Gastroesophageal sphincter (tissue), 4 donors: ENCODE measurements at places on chromosomes 12 and 14.

- ATAC-seq: no peak
Measured at GRCh38 chr12:57385586-57385985, 45.3 kb downstream of the R3HDM2 start.

- no peak for ATAC-seq
Measured at GRCh38 chr14:23881282-23881681, 72.3 kb upstream of the DHRS4 start.

GRCh38 chr12:68445824-68446223 is 113.7 kb upstream of the MDM1 start:
- ATAC-seq: no peak

- no peak for ATAC-seq
Measured at GRCh38 chr12:66129934-66130266, 650 bp downstream of the LLPH start.

DNA sequence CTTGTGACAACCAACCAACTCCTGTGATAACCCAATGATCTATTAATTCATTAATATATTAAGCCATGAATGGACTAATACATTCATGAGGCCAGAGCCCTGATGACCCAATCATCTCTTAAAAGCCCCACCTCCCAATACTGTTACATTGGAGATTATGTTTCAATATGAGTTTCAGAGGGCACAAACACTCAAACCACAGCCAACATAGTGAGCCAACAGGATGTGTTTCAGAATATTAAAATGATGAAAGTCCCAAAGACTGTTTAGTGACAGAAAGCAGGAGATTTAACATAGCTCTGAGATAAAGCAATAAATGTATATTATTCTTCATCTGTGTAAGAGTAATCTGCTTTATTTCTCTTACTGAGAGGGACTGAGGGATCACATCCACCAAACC is 71.7 kb downstream of the PTPRO start:
- no peak for ATAC-seq

DNA sequence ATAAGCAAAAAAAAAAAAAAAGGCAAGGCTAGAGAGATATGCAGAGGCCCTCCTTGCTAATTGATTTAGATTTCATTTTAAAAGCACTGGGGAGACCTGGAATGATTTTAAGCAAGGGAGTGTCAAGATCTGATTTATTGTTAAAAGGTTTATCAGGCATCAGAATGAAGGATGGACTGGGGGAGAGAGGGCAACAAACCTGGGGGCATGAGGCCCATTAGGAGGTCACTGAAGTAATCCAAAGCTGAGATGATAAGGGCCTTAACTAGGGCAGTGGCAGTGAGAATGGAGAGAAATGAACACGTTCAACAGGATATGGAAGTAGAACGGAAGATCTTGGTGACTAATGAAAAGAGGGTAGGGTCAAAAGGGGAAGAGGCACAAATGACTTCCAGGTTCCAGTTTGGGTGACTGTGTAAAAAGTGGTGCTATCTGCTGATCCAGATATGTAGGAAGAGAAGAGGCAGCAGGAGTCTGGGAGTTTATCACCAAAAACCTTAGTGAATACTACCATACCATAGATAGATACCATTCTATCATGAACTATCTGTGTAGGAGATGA is 24.0 kb downstream of the KITLG start:
- ATAC-seq: no peak

DNA sequence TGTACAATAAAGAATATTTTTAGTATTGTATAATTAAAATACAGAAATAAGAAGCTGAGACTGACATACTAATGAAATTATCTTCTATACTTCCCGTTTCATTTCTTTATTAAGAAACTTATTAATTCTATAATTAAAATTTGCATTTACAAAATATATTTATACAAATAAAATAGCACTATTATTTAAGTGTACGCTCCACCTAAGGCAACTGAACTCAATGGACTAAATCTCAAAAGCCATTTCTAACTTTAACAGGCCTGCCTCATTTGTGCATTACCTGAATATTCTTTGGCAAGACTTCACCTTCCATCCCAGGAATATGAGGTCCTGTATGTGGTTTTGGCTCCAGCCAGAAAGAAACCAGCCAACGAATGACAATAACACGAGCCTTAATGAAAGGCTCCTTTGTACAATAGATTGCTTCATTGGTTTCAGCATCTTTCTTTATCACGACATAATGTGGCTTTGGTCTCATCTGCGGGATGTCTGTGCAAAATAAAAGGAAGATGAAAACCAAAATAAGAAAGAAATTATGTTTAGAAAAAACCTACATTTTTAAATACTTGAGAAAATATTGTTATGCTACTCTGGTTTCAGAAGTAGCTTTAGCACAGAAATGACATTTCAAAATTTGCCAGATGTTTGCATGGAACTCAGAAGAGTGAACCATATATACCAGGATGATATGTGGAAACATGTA is 58.7 kb downstream of the RALGAPA1 start:
- ATAC-seq: no peak

- no peak for ATAC-seq
Measured at GRCh38 chr12:123671876-123672275, 963 bp downstream of the TCTN2 start.

DNA sequence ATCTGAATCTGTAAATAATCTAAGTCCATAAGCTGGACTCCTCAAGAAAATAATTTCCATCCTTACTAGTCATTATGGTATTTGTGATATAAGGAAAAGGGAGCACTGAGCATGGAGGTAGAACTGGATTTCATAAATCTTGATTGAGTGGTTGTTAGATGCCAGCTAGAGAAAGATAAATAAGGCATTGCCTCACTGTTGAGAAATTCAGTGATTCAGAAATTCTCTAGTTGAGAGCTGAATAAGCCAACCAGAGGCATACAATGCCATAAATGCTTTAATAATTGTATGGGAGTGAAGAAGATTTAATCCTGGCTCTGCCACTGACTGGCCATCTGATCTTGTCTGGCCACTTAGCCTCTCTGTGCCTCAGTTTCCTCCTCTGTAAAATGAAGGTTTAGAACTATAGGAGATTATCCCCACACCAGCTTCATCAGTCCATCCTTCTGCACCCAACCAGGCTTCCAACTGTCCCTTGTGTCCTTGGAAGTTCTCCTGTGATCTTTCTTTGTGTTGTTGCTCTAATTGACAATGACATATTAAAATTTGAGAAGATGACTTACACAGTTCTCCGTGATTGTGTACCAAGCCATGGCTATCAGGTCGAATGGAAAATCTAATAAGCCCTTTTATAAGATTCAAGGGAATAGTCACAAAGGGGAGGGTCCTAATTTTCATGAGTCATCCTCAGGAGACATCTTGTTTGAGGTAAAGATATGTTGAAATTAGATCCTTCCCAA is 394.3 kb downstream of the EGLN3 start:
- ATAC-seq: no peak

DNA sequence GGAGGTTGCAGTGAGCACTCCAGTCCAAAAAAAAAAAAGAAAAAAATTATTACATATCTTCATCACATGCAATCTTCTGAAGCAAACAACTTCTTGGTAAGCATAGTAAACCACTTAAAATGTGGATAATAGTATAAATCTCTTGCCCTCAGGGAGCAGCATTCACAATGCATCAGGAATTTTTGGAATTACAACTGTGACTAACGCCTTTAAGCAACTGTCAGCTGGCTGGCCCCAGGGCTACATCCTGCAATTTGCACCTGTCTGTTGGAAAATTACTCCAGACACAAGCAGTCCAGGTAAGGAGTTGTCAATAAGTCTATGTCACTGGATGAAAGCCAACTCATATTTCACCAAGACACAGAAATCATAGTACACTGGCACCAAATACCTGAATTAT is 5.5 kb upstream of the SLC7A7 start:
- no peak for ATAC-seq

- no peak for ATAC-seq
Measured at GRCh38 chr12:66268562-66268961, 33.7 kb upstream of the HELB start.

DNA sequence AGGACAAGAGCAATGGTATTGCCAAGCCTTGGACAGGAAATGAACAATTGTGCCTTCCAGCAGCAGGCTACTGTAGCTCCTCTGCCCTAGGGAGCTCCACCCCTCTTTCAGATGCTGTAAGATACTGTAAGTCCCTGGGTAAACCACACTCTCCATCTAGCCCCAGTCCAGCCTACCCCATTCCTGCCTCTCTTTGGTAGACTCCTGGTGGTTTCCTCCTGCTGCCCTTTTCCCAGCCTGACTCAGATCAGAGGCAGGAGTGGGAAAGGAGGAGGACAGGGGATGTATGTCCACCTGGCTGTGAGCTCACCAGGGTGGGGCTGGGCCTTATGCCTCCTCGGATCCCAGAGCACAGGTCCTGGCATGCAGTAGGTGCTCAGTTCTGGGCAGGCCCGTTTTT is 174.6 kb downstream of the ESRRB start:
- no peak for ATAC-seq

GRCh38 chr12:88062474-88062873 is 33.3 kb upstream of the C12orf50 start:
- ATAC-seq: no peak
